ENCODE measurements at places on chromosomes 11 and 22.

GRCh38 chr11:66686801-66687750 lies 9.4 kb upstream of the RBM4B start:
- no peak for DNase-seq

GRCh38 chr22:31748490-31748889 lies 1.4 kb downstream of the PRR14L start:
- DNase-seq: no peak

- no peak for DNase-seq
These were observed 16.8 kb upstream of the LDLRAD3 start for GRCh38 chr11:35927104-35927503.

- DNase-seq: no peak
These were observed 3.4 kb downstream of the HRAS start for GRCh38 chr11:531919-532526.

GRCh38 chr11:117281159-117281558 lies 10.0 kb upstream of the BACE1-AS start:
- DNase-seq: no peak

- DNase-seq: no peak
These were observed 216.3 kb upstream of the MTNR1B start for GRCh38 chr11:92753161-92753560.

DNA sequence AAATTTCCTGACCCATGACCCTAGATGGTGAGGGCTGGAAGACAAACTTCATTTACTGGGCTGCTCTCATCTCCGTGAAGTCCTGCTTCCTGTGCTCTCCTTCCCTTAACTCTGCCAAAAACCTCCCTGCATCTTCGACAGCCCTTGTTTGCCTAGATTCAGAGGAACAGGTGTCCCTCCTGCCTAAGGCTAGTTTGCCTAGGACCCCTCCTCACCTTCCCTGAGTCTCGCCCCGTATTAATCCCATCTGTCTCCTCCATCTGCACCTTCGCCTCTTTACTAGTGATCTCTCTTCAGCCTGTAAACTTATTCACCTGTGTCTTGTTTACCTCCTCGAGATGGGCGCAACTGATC lies 33.1 kb downstream of the EIF3F start:
- no peak for DNase-seq

GRCh38 chr11:69293819-69294505 lies at the start of gene MYEOV:
TSS of gene MYEOV (plus strand) at chr11:69294155. CDS start at chr11:69295355, 1,200 bp downstream.
- DNase-seq: peak; percentile 43

- DNase-seq: no peak
These were observed 24.7 kb downstream of the TNRC6B start for GRCh38 chr22:40202225-40202944.

DNA sequence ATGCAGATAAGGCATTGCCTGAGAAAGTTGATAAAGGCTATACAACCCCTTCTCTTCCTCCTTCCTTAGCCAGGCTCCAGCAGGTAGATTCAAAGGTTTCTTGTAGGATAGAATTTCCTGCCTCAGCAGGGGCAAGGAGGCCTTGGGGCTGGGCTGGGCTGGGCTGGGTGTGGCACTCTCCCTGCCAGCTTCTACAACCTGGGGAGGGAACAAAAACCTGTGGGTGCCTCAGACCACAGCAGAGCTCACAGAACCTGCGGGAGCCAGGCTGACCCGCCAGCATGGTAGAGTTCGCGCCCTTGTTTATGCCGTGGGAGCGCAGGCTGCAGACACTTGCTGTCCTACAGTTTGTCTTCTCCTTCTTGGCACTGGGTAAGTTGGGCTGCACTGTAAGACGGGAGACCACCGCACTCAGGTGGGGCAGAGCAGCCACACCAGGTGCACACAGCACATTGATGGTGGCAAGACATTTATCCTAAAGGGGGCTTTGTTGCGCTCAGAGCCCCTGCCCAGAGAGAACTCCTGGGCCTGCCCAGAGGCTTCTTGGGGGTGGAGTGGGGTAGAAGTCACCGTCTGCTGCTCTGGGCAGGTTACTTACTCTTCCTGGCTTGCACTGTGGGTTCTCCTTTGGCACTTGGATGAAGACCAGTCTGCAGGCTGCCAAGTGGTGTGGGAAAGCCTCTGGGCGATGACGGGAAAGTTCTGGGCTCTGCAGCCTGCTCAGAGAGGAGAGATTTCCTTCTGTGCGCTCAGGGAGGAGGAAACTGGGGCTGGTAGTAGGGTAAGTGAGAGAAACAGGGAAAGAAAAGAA lies at the start of gene MOGAT2:
Gene MOGAT2, plus strand, starts transcription at position 231 of the 811 bp plus-strand sequence. Its CDS starts 51 bp downstream, at position 282.
- DNase-seq: no peak

DNA sequence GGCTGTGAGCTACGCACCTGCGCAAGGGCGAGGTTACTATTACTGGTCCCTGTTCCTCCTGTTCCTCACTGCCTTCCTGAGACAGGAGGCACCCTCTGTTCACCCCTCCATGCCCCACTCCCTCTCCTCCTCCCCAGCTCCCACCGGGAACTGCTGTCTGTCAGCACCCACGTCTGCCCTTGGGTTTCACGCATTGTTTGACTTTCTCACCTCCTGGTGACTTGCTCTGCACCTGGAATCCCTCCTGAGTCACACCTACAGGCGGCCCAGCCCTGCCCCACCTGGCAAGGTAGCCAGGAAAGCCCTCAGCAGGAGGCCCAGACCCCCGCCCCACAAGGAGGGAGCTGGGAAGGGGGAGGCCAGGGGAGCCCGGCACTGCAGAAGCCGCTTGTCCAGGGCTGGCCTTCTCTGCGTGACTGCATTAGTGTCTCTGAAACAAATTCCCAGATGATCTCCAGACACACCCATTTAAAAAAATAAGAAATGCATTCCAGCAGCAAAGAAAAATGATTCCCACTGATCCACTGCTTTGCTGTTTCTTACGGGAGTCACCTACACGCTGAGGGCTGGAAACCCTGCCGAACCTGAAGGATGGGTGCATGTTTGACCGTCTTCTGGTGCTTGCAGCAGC lies 86.4 kb downstream of the CELSR1 start:
- no peak for DNase-seq

DNA sequence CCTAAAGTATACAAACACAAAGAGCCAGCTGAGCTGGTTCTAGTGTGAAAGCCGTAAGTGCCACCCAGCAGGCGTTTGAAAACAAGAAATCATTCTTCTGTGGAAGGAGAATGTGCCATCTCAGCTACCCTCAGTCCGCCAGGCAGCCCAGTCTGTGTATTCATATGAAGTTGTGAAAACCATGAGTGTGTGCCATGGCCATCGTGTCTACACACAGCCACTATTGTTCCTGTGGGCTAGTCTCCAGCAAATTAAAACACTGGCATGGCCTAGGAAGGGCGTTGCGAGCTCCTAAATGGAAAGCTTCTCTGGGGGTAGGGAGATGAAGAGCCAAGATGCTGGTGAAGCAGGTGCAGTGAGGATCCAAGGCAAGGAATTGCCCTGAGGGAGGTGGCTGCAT lies 51.5 kb upstream of the HORMAD2 start:
- DNase-seq: no peak

- peak; percentile 60 for DNase-seq
These were observed at the start of gene MMP11 for GRCh38 chr22:23772649-23773473. TSS of gene MMP11 (plus strand) at chr22:23772849. CDS start at chr22:23772871, 22 bp downstream.

- no peak for DNase-seq
These were observed 691.6 kb upstream of the ANO5 start for GRCh38 chr11:21501245-21501644.

DNA sequence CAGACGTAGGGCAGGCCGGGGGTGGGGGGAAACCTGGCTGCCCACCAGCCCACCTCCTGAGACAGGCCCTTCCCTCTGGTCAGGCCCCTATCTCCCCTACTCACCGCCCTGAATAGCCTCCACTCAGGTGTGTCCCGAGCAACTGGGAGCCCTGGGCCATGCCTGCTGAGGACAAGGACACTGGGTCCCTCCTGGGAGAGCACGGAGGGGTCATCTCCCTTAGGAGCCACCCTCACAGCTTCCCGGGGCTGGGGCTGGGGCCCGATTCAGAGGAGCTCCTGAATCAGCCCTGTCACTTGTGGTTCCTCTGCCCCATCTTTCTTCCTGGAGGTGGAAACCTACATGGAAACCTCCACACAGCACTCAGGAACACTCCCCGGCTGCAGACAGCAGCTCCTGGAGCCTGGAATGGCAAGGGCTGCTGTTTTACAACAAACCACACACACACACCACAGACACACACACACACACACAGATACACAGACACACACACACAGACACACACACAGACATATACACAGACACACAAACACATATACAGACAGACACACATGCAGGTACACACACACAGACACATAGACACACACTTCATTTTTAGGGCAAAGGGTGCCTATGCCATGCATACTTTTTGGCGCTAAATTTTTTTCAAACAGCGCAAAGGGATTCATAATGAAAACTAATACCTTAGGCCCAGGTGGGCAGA lies 9.6 kb upstream of the EMID1 start:
- DNase-seq: no peak

- DNase-seq: no peak
These were observed 5.1 kb downstream of the FZD4 start for GRCh38 chr11:86949995-86950660.

GRCh38 chr22:23789121-23789520 lies 2.4 kb downstream of the SMARCB1 start:
- no peak for DNase-seq

GRCh38 chr11:3217818-3218482 lies 663 bp downstream of the MRGPRG start:
- no peak for DNase-seq

GRCh38 chr11:58525037-58525614 lies 17.2 kb upstream of the OR5B21 start:
- peak; percentile 67 for DNase-seq

DNA sequence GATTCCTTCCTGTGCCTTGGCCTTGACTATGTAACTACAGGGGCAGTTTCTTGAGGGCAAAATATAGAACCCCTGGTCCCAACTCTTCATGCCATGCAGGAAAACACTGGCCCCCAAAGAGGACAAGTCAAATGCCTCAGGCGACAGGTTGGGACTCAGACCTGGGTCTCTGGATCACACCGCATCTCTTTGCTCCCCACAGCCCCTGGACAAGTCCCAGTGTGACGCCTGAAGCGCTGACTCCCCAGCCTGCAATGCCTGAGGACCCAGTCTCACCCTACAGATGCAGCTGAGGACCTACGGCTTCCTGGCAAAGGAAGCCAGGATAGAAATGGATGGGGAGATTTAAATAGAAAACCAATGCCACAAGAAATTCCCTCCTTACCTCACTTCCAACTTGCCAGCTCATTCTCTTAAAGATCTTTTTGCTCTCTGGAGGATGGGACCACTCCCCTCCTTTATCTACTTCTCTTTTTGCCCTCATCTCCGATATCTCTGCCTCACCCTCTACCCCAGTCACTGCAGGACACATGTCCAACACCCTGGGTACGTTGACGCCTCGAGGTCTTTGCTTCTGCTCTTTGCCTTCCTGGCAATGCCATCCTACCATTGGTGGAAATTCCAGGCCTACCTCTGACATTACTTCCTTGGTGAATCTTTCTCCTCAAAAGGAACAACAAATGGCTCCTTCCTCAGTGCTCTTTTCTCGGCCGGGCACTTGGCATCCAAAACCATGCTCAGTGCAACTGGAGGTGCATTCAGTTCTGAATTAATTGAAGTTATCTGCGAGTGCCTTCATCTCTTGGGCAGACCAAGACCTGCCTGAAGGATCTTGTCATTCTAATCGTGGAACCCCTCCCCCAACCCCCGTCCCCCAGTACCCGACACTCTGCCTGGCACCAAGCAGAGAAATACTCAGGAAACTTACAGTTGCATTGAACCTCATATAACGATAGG lies 2.0 kb upstream of the PRDM11 start:
- no peak for DNase-seq

DNA sequence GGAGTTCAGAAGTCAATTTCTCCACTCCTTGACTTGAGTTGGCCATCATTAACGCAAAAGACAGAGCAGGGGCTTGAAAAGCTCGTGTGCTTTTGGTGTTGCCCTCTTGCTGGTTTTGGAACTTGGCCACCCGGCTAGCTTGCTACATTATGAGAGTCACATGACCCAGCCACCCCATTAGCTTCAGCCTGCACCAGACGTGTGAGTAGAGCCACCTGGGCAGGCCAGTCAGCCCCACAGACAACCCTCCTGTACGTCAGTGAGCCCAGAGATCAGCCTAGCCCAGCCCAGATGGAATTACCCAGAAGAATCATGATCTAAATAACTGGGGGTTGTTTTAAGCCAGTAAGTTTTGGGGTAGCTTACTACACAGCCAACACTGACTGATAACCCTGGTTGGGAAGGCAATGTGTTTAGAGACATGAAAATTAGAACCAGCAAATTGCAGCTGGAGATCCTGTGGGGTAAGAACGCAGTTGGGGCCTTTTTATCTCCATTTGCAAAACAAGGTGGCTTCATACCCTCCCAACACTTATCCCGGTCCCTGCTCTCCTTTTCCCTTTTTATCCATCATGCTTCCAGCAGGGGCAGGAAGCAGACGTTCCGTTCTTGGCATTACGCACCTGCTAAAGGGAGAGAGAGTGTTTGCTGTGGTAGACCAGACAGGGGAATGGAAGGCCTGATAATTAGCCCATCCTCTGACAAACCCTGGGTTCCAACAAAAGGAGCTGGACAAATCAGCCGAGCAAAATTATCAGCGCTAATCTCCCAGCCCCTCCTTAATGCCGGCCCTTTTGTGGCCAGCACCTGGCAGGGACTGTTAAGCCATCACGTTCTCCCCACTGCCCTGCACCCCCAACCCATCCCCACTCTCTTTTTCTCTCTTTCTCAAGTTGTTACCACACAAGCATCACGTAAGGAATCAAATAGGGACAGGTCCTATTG lies 548.7 kb upstream of the CADM1 start:
- no peak for DNase-seq

DNA sequence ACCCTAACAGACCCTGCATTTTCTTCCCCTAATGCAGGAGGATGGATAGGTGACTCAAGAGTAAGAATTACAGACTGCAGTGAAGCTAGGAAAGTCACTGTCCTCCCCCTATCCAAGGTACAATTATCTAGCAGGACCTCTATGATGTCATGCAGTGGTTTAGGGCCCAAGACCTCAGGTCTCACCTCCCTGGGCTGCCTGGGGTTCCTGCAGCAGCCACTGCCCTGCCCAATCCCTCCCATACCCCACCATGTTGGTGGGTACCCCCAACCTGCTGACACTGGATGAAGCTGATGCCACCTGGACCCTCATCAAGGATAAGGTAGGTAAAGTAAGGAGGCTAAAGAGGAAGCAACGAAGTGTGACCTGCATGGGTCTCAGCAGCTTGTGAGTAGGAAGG lies at the start of gene C11orf42:
Gene C11orf42, plus strand, starts transcription at position 192 of the 400 bp plus-strand sequence. Its CDS starts 59 bp downstream, at position 251.
- no peak for DNase-seq

DNA sequence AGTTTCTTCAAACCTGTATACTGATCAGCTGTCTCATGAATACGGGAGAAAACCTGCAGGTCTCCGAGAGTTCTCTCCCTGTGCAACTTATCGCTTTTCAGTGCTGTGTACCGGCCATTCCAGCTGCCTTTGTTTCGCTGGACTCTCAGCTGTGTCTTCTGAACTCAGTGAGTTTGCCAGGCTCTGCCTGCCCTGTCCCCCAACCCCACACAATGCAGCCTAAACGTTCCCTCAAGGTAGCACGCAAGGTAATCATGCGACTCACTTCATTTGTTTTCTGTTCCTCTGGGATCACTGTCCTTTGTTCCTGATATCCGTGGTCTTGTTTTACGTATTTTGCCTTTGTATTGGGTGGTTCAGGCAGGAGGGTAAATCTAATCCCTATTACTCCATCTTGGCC lies 13.5 kb downstream of the RBM7 start:
- no peak for DNase-seq

GRCh38 chr22:46553189-46553588 lies 15.8 kb upstream of the CELSR1 start:
- DNase-seq: no peak

- no peak for DNase-seq
These were observed 34.8 kb downstream of the TSPAN18 start for GRCh38 chr11:44761551-44761961.

GRCh38 chr22:33035272-33035863 lies 22.8 kb downstream of the SYN3 start:
- no peak for DNase-seq

- no peak for DNase-seq
These were observed 1082.5 kb downstream of the BRD1 start for GRCh38 chr22:48744967-48745841.

- no peak for DNase-seq
These were observed 63.4 kb downstream of the CELSR1 start for GRCh38 chr22:46473896-46474557.
